Stimulated activated CD4-positive, alpha-beta T cell treated with anti-CD3 and anti-CD28 coated beads, Interleukin-2, amount 100 ng/mL, for 4 hours (primary cell): ENCODE measurements at places on chromosomes 11 and 22.

- no peak for DNase-seq
These were observed 18.6 kb downstream of the USP47 start for GRCh38 chr11:11860103-11860979.

- DNase-seq: no peak
These were observed 75.0 kb upstream of the PDGFD start for GRCh38 chr11:104238916-104239315.

- DNase-seq: no peak
These were observed 21.5 kb downstream of the MYH9 start for GRCh38 chr22:36366291-36366708.

DNA sequence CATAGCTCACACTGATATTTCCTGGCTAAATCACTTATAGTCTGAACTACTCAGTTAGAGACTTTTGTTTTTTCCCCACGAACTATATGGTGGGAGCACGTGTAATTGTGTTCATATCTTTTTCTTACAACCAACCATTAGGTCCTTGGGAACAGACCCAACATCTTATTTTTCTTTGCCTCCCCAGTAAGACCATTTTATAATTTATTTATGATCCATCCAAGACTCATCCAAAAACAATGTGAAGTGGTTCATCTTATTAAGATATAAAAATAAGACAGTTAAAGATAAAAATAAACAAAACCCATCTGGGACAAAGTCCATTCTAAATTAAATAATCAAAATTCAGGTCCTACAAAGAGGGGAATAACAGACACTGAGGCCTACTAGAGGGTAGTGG is 90.8 kb downstream of the FAM168A start:
- no peak for DNase-seq

DNA sequence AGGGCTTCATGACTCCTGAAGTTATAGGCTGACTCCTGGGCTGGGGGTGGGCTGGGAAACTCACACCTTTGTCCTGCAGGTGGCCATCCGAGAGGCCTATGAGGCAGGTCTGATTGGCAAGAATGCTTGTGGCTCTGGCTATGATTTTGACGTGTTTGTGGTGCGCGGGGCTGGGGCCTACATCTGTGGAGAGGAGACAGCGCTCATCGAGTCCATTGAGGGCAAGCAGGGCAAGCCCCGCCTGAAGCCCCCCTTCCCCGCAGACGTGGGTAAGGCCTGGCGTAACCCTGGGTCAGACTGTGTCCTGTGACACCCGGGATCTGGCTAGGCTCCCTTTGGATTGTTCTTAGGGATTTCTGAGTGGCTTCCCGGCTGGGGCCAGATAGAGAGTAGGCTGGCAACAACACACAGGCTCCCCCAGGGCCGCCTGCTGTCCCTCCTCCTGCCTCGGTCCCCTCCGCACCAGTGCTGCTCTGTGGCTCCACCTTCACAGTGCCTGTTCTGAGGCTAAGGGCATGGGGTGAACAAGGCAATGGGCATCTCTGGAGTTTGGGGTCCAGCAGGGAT is 3.6 kb downstream of the NDUFV1 start:
- DNase-seq: no peak

GRCh38 chr11:1978720-1979473 is 18.7 kb downstream of the H19 start:
- no peak for DNase-seq

GRCh38 chr11:70111269-70112016 is 33.3 kb downstream of the ANO1 start:
- DNase-seq: no peak

DNA sequence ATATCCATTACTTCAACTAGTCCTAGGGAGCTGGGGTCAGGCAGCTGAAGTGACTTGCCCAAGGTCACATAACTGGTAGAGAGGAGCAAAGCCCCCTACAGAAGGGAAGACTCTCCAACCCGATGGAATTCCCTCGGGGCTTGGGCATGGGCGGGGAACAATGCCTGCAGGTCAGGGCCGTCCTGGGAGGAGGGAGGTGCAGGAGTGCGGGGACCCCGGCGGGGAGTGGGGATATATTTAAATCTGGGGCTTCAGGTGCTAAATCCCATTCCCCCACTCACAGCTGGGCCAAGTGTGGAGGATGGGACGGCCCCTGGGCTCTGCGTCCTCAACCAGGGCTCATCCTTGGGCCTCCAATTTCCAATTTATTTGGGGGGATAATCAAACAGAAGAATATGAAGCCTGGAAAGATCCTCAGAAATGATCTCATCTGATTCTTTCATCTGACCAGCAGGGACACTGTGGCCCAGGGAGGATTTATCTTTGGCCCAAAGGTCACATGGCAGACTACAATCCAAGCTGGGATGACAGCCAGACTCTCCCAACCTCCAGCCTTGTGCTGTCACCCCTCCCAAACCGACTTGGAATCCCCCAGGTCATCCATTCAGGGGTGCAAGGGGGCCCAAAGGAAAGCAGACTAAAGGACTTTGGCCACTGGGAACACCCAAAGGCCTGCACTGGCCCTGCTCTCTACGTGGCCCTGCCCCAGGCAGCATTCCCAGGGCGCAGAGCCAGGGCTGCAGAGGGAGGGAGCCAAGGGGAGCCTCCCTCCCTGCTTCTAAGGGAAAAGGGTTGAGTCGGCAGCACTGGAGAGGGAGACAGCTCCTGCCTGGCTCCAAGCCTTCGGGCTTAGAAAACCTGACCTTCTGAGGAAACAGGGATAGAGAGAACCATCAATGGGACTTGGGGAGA is 8.7 kb upstream of the C1QTNF6 start:
- no peak for DNase-seq

GRCh38 chr11:19055016-19055415 is 5.5 kb downstream of the MRGPRX2 start:
- DNase-seq: no peak

GRCh38 chr22:34812631-34813030 is 253.3 kb upstream of the ISX start:
- DNase-seq: no peak
